Kidney tubule cell (primary cell): ENCODE measurements at places on chromosomes 7 and 10.

- DNase-seq: peak; percentile 92
Measured at GRCh38 chr7:44633254-44634186, 27.1 kb downstream of the OGDH start.

DNA sequence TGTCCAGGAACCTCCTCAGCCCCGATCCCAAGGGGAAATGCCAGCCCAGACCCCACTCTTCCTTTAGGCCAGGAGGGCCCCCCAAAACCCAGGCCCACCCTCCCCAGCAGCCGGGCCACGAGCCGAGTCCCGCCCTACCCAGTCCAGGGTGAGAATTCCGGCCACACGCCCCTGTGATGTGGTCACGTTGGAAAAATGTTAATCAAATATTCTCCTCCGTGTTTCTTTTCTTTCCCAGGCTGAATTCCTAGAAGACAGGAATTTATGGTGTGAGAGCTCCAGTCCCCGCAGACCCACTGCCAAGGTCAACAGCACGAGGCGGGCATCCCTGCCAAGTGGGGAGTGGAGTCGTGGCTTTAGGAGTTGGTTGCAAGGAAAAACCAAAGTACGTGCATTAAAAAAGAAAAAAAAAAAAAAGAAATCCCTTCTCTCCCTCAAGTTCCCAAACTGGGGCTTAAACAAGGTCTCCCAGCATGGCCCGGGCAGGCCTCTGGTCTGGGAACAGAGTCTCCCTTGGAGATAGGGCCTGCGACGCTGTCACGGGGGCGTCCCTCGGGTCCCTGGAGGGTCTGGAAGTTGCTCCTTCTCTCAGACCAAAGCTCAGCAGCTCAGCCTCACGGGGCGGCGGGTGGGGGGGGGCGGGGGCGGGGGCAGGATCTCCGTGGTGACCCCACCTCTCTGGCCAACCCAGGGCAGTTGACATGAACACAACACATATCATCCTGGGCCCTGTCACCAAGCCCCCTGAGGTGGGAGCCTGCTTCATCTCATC lies 28.1 kb upstream of the ELN start:
- no peak for DNase-seq

- peak; percentile 16 for DNase-seq
Measured at GRCh38 chr7:19930851-19931250, 157.4 kb upstream of the TMEM196 start.

- DNase-seq: no peak
Measured at GRCh38 chr7:143181349-143181748, 1.9 kb upstream of the TAS2R39 start.

DNA sequence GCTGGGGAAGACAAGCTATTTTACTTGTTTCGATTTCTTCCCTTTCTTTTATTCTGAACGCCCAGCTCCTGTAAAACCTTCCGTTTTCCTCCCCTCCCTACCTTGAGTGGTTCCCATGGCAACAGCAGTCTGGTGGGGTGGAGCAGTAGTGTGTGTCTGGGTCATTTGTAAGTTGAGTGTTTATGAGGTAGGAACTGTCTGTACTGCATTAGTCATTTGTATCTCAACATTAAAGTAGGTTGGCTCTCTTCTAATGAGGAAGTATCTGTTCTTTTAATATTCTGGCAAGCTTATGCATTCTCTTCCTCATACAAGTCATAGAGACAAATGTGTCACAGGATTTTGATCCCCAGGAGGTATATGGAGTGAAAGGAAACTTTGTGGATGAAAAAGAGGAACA lies 85.3 kb upstream of the CCDC6 start:
- DNase-seq: peak; percentile 98

DNA sequence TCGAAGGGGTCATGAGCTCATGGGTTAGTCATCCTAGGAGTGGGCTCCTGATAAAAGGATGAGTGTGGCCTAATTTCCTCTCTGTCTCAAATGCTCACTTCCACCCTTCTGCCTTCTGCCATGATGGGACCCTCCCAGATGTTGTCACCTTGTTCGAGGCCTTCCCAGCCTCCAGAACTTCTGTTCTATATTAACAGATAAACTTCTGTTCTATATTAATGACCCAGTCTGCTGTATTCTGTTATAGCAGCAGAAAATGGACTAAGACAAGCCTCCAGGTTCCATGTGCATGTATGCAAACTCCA lies 583.2 kb downstream of the GLRX3 start:
- DNase-seq: no peak

GRCh38 chr10:119253433-119254174 lies 46.2 kb downstream of the GRK5 start:
- peak; percentile 86 for DNase-seq

DNA sequence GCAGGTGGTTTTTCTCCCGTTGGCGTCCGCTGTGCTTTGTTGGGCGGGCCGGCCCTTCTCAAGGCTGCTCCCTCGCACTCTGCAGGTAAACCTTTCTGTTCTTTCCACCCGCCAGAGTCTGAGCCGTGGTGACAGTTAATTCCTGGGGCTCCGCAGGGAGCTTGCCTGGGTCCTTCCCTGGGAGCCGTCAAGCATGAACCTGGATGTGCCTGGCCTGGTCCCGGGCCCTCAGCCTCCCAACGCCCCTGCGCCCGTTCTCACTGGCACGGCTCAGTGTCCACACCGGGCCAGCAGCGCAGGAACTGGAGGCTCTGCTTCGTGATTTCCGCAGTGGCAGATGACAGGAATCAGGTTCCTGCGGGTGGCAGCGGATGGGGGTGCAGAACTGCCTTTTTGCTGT lies 10.9 kb upstream of the NKX6-2 start:
- no peak for DNase-seq

DNA sequence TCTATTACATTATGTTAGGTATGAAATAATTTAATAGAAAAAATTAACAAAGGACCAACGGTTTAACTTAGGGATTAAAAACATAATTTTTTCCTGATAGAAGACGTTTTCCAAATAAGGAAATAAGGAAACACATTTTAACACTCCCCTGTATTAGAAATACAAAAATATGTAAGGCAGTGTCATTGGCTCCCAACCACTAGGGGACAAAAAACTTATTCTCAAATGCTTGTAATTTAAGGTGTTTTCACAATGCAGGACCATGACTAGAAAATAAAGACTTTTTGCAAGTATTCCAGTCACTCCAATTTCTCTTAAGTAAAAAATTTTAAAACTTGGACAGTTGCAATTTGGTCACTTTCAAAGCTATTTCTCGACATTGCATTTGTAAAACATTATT lies 98.8 kb upstream of the ODAD2 start:
- no peak for DNase-seq

DNA sequence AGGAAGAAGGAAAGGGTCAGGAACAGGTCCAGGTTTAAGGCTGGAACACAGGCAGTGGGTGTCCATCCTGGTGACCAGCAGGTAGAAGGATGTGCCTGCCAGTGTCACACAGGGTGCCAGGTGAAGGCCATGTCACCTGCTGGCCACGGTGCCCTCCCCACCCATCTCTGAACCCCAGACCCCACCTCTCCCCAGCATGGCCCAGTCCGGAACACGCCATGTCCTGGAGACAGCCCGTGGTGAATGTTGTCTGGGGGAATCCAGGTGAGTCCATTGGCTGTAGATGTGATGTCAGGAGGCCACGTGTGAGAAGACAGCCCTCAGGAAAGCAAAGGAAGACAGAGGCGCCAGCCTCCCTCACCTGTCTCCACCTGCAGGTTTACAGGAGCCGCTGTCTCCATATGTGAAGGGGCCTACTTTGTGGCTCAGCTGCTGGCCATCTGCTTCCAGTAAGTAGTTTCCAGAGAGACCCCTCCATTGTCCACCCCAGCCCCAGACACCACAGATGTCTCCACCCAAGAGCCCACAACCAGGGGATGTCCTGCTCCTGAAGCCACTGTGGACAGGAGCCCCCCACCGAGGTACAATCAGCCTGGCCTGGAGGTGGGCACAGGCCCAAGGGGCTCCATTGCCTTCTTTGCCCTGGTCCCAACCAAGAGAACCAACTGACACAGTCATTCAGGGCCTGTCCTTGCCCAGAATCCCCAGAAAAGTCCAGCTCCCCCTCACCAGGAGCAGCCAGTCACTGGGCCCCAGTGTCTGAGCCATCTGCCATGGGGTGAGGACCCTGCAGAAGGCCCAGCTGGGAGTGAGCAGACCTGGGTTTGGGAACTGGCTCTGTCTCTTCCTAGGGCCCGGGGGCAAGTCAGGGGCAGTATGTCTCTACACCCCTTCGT lies 20.7 kb downstream of the TMEM72 start:
- no peak for DNase-seq

- no peak for DNase-seq
Measured at GRCh38 chr10:110181911-110182310, 25.5 kb upstream of the MXI1 start.

GRCh38 chr10:3122486-3123205 lies 49.9 kb downstream of the PITRM1 start:
- no peak for DNase-seq

DNA sequence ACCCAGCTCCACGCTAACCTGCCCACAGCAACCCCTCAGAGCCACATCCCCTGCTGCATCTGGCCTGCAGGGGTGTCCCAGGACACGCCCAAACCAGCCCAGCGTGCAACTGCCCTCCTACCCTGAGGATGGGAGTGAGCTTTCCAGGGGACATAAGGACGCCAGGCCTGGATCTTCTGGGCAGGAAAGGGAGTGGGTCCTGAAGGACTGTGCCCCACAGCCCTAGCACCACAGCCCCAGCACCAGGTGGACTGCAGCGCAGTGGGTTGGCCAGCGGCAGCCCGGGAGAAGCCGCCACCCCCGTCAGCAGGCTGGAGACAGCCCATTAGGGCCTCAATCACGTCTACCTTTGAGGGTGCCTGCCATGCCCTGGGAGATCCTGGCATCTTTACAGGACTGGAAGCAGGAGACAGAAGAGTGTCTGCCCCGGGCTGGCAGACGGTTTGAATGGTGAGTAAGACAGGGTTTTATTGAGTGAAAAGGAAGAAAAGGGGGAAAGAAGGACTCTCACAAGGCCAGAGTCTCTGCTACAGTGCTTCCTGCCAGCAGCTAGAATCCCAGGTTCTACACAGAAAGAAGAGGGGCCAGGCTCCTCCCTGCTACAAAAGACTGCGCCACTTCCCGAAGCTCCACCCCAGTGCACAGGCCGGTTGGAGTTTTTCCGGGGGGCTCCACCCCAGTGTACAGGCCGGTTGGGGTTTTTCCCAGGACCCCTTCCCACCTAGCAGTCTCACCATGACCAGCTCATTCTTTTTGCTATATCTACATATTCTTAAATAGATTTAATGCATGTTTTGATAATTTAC lies 69.8 kb upstream of the KCTD7 start:
- DNase-seq: no peak

DNA sequence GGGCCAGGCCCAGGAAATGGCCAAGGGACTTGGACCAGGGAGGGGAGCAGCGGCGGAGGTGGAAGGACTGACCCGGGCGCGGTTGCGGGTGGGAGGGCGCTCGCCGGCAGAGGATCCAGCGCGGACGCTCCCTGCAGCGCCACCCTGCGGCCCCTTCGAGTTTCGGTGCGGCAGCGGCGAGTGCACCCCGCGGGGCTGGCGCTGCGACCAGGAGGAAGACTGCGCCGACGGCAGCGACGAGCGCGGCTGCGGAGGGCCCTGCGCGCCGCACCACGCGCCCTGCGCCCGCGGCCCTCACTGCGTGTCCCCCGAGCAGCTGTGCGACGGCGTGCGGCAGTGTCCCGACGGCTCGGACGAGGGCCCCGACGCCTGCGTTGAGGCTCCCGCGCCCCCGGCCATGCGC lies 16.8 kb upstream of the ZNF467 start:
- DNase-seq: peak; percentile 6

- no peak for DNase-seq
Measured at GRCh38 chr7:17126413-17127268, 171.8 kb upstream of the AHR start.

DNA sequence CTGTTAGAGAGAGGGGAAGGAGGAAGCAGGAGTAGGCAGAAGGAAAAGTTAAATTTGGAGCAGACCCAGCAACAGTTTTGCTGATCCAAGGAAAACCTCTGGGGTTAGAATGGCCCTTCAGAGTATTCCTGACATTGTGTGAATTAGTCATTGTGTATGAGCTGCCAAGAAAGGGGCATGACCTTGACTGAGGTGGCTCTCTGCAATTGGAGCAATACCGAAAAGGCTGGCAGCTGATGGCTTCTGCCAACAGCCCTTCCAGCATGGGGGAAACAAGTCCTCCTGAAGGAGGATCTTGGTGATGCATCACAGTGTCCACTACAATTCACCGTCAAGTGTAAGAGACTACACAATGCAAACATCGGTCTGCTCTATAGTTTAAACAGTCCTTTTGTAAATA lies 20.6 kb upstream of the WASL start:
- peak; percentile 92 for DNase-seq

DNA sequence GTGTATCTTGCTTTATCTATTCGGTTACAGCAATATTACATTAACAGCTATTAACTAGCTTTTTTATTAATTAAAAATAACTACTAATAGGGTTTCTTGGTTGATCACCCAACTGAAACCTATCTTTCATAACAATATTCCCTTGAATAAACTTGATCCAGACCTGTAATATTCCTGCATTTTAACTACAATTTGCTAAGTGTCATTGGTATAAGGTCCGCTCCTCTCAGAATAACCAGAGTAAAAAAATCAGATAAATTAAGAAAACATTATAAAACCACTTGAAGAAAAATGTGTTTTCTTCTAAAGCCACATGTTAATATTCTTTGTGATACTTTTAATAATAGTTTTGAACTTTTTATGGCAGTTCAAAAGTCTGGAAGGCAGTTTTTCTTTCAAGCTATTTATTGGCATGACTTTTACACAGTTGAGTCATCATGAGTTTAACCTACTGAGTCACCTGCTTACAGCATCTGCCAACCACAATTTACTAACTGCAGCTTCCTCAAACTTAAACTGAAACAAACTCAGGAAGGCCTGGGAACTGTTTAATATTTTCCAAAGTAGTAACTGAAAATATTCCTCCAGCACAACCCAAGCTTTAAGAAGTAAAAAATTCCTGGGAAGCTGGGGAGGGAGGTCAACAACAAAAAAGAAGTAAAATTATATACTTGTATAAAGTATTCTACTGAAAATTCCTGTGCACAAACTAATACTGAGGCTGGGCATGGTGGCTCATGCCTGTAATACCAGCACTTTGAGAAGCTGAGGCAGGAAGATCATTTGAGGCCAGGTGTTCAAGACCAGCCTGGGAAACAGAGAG lies 103.2 kb downstream of the NRBF2 start:
- DNase-seq: peak; percentile 94

- peak; percentile 58 for DNase-seq
Measured at GRCh38 chr10:117804470-117805011, 242.2 kb downstream of the RAB11FIP2 start.

DNA sequence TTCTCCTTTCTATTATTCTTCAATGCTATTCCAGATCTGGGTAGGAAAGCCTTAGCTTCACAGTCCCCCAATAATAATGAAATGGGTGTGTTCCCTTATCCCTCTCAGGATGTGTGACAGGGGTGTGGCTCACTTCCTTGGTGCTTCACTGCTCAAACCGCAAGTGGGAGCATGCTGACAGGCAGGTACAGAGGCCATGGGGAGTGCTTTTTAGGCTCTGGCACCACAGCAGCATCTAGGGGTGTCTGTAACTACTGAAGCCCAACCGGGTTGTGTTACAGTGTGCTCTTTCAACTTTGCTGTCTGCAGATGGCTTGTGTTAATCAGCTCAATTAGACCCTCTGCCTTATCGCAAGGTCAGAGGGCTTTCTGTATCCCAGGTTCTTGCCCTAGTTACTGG lies 79.4 kb upstream of the CYP2C9 start:
- no peak for DNase-seq
